ENCODE measurements at places on chromosomes 7 and 10. TPM values are rescaled to one million over a fixed set of nuclear protein-coding genes. Genes with fewer than 3 reads are reported as not detected.
A peak's percentile ranks its signal among the peaks of the same experiment; 100 is the strongest.

DNA sequence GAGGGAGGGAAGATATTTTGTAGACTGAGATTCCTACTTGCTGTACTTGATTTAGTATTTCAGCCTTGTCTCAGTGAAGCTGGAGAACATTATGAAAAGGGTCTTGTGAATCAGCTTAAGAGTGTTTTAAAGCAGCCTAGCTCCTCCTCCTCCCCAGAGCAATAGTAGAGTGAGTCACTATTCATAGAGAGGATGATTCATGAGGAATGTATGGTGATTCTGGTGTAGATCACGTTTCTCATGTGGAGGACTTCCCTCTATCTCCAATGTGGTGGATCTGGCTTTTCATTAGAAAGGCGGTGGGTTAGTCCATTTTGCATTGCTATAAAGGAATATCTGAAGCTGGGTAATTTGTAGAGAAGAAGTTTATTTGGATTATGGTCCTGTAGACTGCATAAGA is 340.1 kb upstream of the CHRM2 start:
- H3K4me1 ChIP-seq, result no peaks in the 10 kb centered on the region
- no peak overlapping the region for H3K27ac ChIP-seq
- DNase-seq, result no peak
- H3K4me3 ChIP-seq, result no peak overlapping the region

DNA sequence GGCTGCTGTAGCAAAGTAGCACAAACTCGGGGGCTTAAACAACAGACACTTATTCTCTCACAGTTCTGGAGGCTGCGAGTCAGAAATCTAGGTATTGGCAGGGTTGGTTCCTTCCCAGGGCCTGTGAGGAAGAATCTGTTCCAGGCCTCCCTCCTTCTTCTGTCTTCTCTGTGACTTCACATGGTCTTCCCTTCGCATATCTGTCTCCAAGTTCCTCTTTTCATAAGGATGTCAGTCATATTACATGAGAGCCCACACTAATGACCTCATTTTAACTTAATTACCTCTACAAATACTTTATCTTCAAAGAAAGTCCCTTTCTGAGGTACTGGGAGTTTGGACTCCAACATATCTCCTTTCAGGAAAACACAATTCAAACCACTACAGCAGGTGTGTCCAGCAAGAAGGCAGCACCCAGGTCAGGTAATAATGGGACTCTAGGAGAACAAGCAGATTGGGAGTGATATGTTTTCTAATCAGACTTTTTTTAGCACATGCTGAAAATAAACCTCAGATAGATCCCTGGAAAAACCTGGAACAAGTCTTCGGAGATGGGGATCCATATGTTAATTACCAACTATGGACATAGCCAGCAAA is 11.7 kb downstream of the CREB5 start:
- DNase-seq, result no peak
- H3K27ac ChIP-seq, result no peak overlapping the region

The OR9A4 gene
- polyA plus RNA-seq, result not detected

GRCh38 chr7:24115661-24116060 is 168.3 kb upstream of the NPY start:
- no peaks in the 10 kb centered on the region for H3K36me3 ChIP-seq
- no peaks in the 10 kb centered on the region for H3K4me1 ChIP-seq
- no peak for DNase-seq
- H3K27ac ChIP-seq, result no peak overlapping the region
- H3K4me3 ChIP-seq, result no peak overlapping the region

GRCh38 chr7:137001041-137001440 is 132.6 kb downstream of the CHRM2 start:
- no peak for DNase-seq
- H3K4me3 ChIP-seq, result no peak overlapping the region
- H3K4me1 ChIP-seq, result no peaks in the 10 kb centered on the region
- H3K27ac ChIP-seq, result no peak overlapping the region

- no peak overlapping the region for H3K27ac ChIP-seq
- H3K4me3 ChIP-seq, result no peak overlapping the region
- no peaks in the 10 kb centered on the region for H3K27me3 ChIP-seq
- no peak for DNase-seq
These were observed 114.9 kb downstream of the LCOR start for GRCh38 chr10:96947036-96947435.

- H3K36me3 ChIP-seq, result no peaks in the 10 kb centered on the region
- no peaks in the 10 kb centered on the region for H3K27me3 ChIP-seq
- peak; percentile 65 for DNase-seq
- no peak overlapping the region for H3K4me3 ChIP-seq
- H3K4me1 ChIP-seq, result peaks cover 27% of the 10 kb centered on the region
These were observed 61.6 kb upstream of the OPALIN start for GRCh38 chr10:96420228-96421009.

- no peak overlapping the region for H3K4me3 ChIP-seq
- H3K4me1 ChIP-seq, result no peaks in the 10 kb centered on the region
- no peaks in the 10 kb centered on the region for H3K36me3 ChIP-seq
- no peak overlapping the region for H3K27ac ChIP-seq
- no peaks in the 10 kb centered on the region for H3K27me3 ChIP-seq
- DNase-seq, result no peak
These were observed 300.9 kb downstream of the WDR11 start for GRCh38 chr10:121152033-121152432.

The TMEM236 gene
- not detected for polyA plus RNA-seq

The SAP25 gene
- 1.0 TPM for polyA plus RNA-seq

The TET1 gene
- 0.38 TPM for polyA plus RNA-seq

DNA sequence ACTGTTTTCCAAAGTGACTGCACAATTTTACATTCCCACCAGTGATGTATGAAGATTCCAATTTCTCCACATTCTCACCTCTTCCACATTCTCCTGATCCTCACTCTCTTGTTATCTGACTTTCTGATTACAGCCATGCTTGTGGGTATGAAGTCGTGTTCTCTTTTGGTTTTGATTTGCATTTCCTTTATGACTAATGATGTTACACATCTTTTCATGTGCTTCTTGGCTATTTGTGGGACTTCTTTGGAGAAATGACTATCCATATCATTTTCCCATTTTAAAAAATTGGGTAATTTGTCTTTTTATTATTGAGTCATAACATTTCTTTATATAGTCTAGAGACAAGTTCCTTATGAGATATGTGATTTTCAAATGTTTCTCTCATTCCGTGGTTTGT is 10.5 kb upstream of the GIMAP8 start:
- no peak for DNase-seq
- no peak overlapping the region for H3K27ac ChIP-seq
- no peaks in the 10 kb centered on the region for H3K4me1 ChIP-seq
- H3K27me3 ChIP-seq, result no peaks in the 10 kb centered on the region

The MINDY4 gene
- 1.8 TPM for polyA plus RNA-seq

DNA sequence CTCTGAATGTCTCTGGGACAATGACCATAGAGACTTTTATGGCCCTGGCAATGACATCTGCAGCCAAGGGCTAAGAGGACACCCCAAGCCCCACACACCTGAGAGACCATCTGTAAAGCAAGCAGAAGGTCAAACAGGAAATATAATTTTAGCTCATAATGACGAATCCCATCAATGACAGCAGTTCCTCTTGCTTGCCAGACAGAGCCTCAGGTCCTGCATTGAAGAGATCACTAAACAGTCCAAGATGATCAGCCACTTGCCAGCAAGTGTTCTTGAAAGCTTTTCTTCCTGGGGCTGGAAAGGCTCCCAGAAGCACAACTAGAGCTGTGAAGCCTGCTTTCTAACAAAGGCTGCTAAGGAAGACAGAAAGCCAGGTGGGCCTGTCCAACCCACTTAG is 993.7 kb upstream of the AUTS2 start:
- no peaks in the 10 kb centered on the region for H3K27me3 ChIP-seq
- no peak for DNase-seq
- H3K27ac ChIP-seq, result no peak overlapping the region
- no peaks in the 10 kb centered on the region for H3K4me1 ChIP-seq
- H3K36me3 ChIP-seq, result no peaks in the 10 kb centered on the region
- no peak overlapping the region for H3K4me3 ChIP-seq

The ADIRF gene
- not detected for polyA plus RNA-seq

DNA sequence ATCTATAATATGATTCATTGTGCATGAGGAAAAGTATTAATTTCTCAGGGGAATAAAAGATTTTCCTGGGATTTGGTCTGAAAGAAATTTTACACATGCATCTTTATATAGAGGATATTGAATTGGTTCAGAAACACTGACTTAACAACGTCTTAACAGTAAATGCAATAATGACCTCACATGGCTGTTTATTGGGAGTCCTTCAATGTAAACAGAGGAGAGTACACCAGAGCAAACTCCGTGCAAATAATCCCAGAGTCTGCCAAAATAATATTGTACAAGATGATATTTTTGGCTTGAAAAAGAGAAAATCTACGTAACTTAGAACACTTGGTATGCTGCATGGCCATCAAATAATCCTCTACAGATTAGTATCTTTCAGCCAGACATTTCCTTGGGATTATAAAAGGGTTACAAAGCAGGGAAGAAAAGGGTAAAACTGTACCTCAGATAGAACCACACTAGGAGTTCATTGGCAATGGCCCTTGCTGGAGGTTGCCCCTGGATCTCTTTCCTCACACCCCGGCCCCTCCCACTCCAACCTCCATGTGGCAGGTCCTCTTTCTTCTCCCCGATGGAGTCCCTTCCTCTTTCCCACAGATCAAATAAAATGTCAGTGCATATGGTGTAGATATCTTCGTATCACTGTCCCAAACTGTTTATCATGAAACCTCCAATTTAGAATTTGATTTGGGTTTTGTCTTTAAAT is 196.4 kb downstream of the EVX1 start:
- no peaks in the 10 kb centered on the region for H3K27me3 ChIP-seq
- no peak overlapping the region for H3K4me3 ChIP-seq
- no peaks in the 10 kb centered on the region for H3K36me3 ChIP-seq
- no peaks in the 10 kb centered on the region for H3K4me1 ChIP-seq
- no peak overlapping the region for H3K27ac ChIP-seq

The DNAJC2 gene
- polyA plus RNA-seq, result 21.5 TPM
